ENCODE measurements at places on chromosomes 3 and 15.

GRCh38 chr3:127486321-127486944, 104.1 kb downstream of the TPRA1 start:
- no peak overlapping the region for H3K4me3 ChIP-seq
- no peaks in the 10 kb centered on the region for H3K27me3 ChIP-seq
- H3K4me1 ChIP-seq: no peaks in the 10 kb centered on the region
- no peak for DNase-seq

DNA sequence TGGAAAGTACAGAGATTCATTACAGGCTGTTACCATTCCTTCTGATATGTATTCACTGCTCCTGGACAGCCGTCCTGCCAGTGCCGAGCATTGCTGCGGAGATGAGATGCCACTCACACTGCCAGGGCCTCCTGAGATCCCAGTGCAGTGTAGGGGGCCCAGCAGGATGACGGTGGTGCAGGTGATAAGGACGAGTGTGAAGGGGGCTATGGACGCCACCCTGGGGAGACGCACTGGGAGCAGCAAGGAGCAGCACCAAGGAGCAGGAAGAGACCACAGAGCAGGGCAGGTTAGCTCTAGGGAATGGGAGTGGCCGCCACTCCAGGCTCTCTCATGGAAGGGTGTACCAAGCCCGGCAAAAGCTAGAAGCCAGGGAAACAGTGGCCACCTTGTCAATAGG, 4.0 kb upstream of the KLF15 start:
- H3K4me1 ChIP-seq: peaks cover 4% of the 10 kb centered on the region
- H3K4me3 ChIP-seq: no peak overlapping the region
- no peak for DNase-seq
- H3K27me3 ChIP-seq: peaks cover 23% of the 10 kb centered on the region
- no peaks in the 10 kb centered on the region for H3K36me3 ChIP-seq

- DNase-seq: no peak
- no peaks in the 10 kb centered on the region for H3K4me1 ChIP-seq
- H3K27ac ChIP-seq: no peak overlapping the region
These were observed 20.4 kb upstream of the EHD4 start for GRCh38 chr15:41992803-41993190.

DNA sequence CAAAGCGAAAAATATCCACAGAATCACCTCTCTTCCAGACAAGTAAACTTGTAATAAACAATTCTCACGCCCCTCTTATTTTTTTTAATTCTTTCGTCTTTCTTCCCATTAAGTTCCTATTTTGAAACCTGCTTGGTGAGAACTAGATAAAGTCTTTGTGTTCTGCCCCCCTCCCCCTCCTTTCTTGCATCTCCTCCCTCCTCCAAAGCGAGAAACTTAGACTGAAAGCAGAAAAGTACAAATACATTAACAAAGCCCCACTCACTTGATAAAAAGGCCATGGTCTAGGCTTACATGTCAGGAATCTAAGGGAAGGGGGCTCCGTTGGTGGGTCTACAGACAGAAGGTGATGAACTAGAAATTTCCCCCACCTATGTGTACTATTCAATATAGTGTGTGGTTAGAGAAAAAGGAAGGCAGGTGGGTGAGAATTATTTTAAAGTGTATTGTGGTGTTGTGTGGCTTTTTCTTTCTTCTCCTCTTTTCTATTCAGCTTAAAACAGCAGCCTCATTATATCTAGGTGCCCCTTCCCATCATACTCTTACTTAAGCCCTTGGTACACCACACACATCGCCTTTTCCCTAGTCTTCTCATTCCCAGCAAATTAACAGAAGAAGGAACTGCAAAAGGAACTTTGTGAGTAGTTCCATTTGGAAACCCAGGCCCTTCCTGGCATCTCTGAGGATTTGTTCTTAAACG, 215.3 kb downstream of the MEIS2 start:
- no peak overlapping the region for H3K4me3 ChIP-seq
- H3K27me3 ChIP-seq: peaks cover 40% of the 10 kb centered on the region
- H3K4me1 ChIP-seq: peaks cover 3% of the 10 kb centered on the region
- no peaks in the 10 kb centered on the region for H3K36me3 ChIP-seq
- no peak overlapping the region for H3K27ac ChIP-seq

DNA sequence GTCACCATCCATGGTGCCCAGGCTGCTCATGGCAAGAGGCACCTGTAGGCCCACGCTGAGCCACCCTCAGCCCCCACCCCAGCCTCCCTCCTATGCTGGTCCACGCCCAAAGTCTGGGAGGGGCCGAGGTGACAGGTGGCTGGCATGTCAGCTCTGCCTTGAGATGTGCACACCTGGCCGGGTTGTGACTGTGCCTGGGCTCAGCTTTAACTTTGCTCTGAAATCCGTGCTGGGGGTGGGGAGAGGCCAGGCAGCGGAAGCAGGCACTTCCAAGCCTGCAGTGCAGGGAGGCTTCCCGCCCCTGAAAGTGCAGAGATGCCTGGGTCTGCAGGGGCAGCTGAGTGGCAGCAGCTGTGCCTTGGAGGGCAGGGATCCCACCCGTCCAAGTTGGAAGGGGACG, 1124.8 kb downstream of the SI start:
- DNase-seq: no peak
- no peaks in the 10 kb centered on the region for H3K36me3 ChIP-seq
- H3K4me1 ChIP-seq: no peaks in the 10 kb centered on the region
- H3K4me3 ChIP-seq: no peak overlapping the region
- no peaks in the 10 kb centered on the region for H3K27me3 ChIP-seq
